ENCODE measurements at places on chromosomes 4 and X.

DNA sequence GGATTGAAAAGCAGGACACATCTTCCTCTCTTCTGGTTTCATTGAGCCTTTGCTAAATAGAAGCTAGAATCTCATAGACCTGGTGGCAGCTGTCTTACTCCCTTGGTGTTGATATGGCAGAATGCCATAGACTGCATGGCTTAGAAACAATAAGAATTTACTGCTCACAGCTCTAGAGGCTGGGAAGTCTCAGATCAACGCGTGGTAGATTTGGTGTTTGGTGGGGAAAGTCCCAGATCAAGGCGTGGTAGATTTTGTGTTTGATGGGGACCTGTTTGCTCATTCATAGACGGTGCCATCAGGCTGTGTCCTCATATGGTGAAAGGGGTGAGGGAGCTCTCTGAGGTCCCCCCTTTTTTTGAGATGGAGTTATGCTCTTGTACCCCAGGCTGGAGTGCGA, 57.6 kb upstream of the PPP2R3B start:
- no peaks in the 10 kb centered on the region for H3K4me1 ChIP-seq
- DNase-seq = no peak
- H3K4me3 ChIP-seq = no peak overlapping the region
- no peaks in the 10 kb centered on the region for H3K36me3 ChIP-seq
- H3K27ac ChIP-seq = no peak overlapping the region

DNA sequence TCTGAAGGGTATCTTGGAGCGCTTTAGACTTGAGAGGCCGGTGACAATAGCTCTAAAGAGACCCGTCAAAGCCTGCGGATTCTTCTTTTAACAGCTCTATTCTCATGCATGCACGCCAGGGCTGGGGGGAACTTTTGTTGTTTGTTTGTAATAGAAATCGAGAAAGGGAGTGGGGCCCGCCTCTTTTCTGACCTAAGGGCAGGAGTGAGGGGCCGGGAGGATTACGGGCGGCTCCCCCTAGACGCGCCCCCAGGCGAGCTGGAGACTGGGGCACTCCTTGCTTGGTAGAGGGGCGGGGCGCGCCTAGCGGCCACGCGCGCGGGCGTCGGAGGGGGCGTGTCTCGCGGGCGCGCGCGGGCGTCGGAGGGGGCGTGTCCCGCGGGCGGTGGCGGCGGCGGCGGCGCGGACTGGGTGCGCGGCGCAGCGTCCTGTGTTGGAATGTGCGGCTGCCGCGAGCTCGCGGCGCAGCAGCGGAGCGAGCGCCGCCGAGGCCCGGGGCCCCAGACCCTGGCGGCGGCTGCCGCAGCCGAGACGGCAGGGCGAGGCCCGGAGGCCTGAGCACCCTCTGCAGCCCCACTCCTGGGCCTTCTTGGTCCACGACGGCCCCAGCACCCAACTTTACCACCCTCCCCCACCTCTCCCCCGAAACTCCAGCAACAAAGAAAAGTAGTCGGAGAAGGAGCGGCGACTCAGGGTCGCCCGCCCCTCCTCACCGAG, at the start of gene REST:
REST (plus strand) TSS at position 412 of the 717 bp plus-strand sequence. CDS start 2,739 bp downstream, outside the sequence.
- H3K4me3 ChIP-seq = peak within 1 kb of the TSS; percentile 99
- H3K4me1 ChIP-seq = peaks cover 3% of the 10 kb centered on the region
- peak within 1 kb of the TSS; percentile 83 for H3K27ac ChIP-seq
- H3K27me3 ChIP-seq = no peaks in the 10 kb centered on the region

GRCh38 chr4:72076562-72076961, 44.8 kb downstream of the NPFFR2 start:
- no peak for DNase-seq
- H3K27ac ChIP-seq = no peak overlapping the region
- H3K27me3 ChIP-seq = no peaks in the 10 kb centered on the region
- no peaks in the 10 kb centered on the region for H3K4me1 ChIP-seq
- H3K4me3 ChIP-seq = no peak overlapping the region

DNA sequence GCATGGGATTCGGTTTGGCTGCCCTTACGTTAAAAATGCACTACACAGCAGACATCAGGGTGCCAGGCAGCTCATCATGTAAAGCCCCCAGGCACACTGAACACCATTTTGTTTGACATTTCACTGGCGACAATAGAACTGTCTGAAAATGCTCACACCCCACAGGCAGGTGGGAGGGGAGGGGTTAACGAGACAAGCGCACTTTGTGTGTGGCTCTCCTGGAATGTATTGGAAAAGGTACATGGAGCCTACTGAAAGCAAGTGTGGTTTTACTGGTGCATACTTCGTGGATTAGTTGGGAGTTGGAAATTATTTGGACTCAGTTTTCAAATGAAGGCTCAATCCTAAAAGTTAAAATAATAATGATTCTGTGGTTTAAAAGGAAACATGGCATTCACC, 31.6 kb upstream of the PPARGC1A start:
- DNase-seq = no peak
- H3K27ac ChIP-seq = no peak overlapping the region
- no peaks in the 10 kb centered on the region for H3K4me1 ChIP-seq

- H3K36me3 ChIP-seq = no peaks in the 10 kb centered on the region
- no peak overlapping the region for H3K27ac ChIP-seq
- H3K4me1 ChIP-seq = no peaks in the 10 kb centered on the region
- peaks cover 6% of the 10 kb centered on the region for H3K27me3 ChIP-seq
Measured at GRCh38 chr4:176031922-176032321, 33.7 kb upstream of the WDR17 start.

DNA sequence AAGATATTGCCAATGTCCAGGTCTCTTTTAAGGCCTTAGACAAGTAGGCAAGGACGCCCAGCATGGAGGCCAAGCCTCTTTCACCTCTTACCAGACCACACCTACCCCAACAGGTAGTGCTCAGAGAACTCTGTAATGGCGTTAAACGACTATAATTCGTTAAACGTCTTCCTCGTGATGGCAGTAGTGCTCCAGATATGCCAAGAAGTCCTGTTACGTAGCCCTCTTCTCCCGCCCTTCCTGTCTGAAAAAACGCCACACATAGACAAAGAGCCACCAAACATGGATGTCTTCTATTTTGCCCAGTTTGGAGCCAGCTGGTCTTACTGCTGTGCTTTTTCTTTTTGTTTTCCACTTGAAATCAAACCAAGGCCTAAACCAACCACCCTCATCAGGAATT, 190.7 kb downstream of the OR13H1 start:
- H3K4me1 ChIP-seq = no peaks in the 10 kb centered on the region
- no peaks in the 10 kb centered on the region for H3K27me3 ChIP-seq
- DNase-seq = no peak

DNA sequence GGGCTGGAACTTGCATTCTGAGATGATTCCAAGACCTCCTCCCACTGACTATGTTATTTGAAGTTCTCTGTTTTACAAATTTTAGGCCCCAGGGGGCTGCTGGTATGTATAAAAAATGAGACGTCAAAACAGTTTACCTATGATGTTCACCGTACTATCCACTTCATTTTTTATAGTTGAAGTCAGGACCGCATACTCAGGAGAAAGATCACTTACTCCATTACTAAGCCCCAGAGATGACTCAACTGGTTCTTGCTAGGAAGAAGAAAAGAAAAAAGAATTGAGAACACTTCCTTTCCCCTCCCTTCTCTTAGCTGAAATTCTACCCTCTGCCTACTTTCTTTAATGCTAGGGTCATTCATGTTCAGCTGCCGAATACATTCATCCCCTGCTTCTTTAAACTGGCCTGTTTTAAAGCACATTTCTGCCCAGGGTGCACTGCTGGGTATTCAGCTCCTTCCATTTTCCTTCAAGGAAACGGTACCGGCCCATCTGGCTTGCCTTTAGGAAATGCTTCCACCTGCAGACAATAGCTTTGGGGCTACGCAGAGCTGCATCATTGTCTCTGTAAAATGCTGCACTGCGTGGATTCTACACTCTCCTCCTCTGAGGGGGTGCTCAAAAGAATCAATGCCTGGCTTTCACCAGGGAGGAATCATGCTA, 66.2 kb downstream of the IRF2 start:
- no peaks in the 10 kb centered on the region for H3K27me3 ChIP-seq
- peaks cover 39% of the 10 kb centered on the region for H3K36me3 ChIP-seq
- H3K4me1 ChIP-seq = peaks cover 29% of the 10 kb centered on the region
- peak overlapping the region; percentile 43 for H3K27ac ChIP-seq

DNA sequence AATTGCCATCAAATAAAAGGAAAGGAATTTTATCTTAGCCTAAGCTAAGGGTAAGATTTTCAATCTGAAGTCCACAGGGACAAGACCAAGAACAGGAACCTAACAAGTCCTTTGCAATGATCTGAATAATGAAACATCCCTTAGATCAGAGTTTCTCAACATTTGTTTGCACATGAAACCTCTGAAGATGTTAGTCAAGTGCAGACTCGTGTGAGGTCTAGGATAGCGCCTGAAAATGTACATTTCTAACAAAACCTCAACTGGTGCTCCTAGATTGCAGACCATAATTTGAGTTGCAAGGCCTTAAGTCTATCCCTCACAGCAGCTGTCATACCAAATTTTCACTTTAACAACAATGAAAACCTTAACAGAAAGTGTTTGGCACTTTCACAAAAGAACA, 337.6 kb downstream of the DMD start:
- no peak for DNase-seq
- no peaks in the 10 kb centered on the region for H3K36me3 ChIP-seq
- no peak overlapping the region for H3K27ac ChIP-seq
- peaks cover 20% of the 10 kb centered on the region for H3K4me1 ChIP-seq
- no peak overlapping the region for H3K4me3 ChIP-seq

DNA sequence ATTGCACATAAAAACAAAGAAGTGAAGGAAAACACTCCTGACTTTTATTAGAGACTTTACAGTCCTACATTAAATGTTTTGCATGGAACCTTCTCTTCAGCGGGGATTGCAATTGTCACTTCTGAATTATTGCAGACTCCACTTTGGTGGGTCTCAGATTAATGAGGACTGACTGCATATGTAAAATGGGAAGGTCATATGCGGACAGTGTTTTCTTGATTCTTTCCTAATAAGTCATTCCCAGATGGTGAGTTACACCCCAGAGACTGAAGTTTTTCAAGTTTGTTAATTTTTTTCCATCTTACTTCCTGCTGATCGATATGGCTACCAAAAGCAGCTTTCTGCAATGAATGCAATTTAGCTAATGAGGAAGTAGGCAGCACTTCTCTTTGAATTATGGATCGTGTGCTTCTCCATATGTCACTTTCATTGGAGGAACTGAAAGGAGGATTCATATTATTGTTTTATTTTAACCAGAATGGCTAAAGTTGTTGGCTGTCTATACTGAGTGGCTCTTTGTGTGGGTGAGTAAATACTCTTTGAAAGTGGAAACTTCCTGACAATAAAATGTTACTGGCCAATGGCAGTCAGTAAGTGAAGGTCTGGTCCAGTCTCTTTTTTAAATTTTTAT, 119.3 kb upstream of the CLNK start:
- no peak overlapping the region for H3K27ac ChIP-seq
- H3K36me3 ChIP-seq = no peaks in the 10 kb centered on the region
- no peaks in the 10 kb centered on the region for H3K27me3 ChIP-seq
- H3K4me1 ChIP-seq = no peaks in the 10 kb centered on the region

DNA sequence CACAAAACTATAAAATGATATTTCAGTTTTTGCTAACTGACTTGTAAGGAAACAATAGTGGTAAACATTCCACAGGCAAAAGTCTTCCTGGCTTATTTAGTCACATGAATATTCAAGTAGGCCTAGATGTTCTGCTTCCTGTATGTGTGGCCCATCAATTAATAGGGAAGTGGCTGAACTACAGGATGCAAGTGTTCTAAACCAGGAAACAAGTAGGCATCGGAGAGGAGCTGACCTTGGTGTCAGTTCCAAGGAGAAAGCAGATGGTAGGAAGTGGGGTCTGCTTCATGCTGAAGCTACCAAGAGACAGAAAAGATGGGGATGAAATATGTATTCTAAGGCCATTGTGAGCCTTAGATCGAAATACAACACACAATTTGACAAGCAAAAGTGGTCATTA, 149.7 kb downstream of the ANTXR2 start:
- no peak for DNase-seq
- peaks cover 6% of the 10 kb centered on the region for H3K4me1 ChIP-seq
- no peak overlapping the region for H3K27ac ChIP-seq
- H3K4me3 ChIP-seq = no peak overlapping the region

DNA sequence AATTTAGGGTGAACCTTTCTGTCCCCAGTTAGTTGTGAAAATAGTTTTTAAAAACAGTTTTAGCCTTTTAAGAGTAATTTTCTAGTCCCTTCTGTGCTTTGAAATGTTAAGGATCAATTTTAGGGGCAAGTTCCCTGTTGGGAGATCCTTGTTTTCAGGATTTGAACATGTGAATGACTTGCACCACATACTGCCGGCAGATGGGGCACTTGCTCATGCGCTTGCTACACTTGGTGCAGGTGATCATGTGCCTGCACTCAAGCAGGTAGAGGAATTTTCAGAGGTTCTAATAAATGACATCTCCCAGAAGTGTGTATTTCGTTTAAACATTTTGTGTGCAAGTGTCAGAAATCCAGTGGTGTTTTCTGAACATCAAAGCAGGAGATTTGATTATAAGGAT, 195.9 kb downstream of the CHM start:
- no peaks in the 10 kb centered on the region for H3K36me3 ChIP-seq
- DNase-seq = no peak
- no peaks in the 10 kb centered on the region for H3K4me1 ChIP-seq
- H3K4me3 ChIP-seq = no peak overlapping the region

DNA sequence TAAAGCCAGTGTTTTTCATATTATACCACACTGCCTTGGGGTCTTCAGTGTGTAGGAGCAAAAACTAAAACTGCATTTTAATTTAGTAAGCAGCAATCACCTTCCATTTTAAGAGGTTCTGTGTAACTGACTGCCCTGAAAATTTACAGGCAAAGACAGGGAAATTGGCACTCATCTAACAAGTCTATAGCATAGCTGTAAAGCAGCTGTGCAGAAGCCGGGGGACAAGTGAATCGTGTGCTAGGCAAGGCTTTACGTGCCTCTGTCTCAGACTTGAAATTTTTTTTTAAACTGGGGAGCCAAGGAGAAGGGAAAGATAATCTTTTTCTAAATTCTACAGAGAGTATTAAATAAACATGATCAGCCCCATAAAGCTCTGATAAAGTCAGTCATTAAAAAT, 39.7 kb downstream of the TSPAN5 start:
- no peak overlapping the region for H3K4me3 ChIP-seq
- no peak overlapping the region for H3K27ac ChIP-seq
- no peak for DNase-seq
- peaks cover 14% of the 10 kb centered on the region for H3K4me1 ChIP-seq

- no peaks in the 10 kb centered on the region for H3K36me3 ChIP-seq
- H3K4me3 ChIP-seq = no peak overlapping the region
- H3K27ac ChIP-seq = no peak overlapping the region
- no peaks in the 10 kb centered on the region for H3K4me1 ChIP-seq
- no peak for DNase-seq
Measured at GRCh38 chrX:68920561-68920960, 91.7 kb downstream of the EFNB1 start.

DNA sequence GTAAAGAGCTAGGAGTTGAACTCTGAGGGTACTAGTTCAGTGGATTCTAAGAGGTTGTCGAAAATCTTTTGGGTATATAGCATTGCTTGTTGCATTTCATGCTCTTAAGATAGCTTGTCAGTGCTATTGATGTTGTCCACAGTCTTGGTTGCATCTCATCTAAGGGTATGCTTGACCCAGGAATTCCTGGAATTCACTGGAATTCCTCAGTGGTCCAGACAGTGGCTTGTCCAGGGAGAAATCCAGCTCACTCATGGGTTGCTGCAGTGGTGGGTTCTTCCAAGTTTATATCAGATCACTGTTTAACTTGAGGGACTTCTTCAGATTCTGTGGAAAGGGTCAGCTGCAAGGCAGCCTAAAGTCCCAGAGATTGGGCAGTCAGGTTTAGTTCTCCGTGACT, 29.8 kb upstream of the SMARCAD1 start:
- no peak overlapping the region for H3K27ac ChIP-seq
- peaks cover 3% of the 10 kb centered on the region for H3K4me1 ChIP-seq
- H3K36me3 ChIP-seq = no peaks in the 10 kb centered on the region
- DNase-seq = no peak
